NCI-H187 (cell line): ENCODE measurements at places on chromosomes 1 and 21.

DNA sequence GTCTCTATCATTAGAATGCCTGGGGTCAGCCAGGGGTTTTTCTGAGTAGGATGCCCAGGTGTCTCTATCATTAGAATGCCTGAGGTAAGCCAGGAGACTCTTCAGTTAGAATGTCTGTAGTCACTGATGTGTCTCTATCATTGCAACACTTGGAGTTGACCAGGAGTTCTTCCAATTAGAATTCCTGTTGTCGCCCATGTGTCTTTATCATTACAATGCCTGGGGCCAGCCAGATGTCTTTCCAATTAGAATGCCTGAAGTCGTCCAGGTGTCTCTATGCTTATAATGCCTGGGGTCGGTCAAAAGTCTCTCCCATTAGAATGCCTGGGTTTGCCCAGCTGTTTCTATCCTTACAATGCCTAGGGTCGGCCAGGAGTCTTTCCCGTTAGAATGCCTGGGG, 55.8 kb downstream of the RNF187 start:
- no peak for DNase-seq

GRCh38 chr1:6918186-6918924, 133.1 kb downstream of the CAMTA1 start:
- DNase-seq = no peak

GRCh38 chr1:24438423-24438901, 22.9 kb downstream of the NIPAL3 start:
- no peak for DNase-seq

GRCh38 chr1:244186372-244186771, 135.3 kb downstream of the ZBTB18 start:
- DNase-seq = no peak

GRCh38 chr1:177219554-177220458, 49.0 kb downstream of the BRINP2 start:
- DNase-seq = no peak

DNA sequence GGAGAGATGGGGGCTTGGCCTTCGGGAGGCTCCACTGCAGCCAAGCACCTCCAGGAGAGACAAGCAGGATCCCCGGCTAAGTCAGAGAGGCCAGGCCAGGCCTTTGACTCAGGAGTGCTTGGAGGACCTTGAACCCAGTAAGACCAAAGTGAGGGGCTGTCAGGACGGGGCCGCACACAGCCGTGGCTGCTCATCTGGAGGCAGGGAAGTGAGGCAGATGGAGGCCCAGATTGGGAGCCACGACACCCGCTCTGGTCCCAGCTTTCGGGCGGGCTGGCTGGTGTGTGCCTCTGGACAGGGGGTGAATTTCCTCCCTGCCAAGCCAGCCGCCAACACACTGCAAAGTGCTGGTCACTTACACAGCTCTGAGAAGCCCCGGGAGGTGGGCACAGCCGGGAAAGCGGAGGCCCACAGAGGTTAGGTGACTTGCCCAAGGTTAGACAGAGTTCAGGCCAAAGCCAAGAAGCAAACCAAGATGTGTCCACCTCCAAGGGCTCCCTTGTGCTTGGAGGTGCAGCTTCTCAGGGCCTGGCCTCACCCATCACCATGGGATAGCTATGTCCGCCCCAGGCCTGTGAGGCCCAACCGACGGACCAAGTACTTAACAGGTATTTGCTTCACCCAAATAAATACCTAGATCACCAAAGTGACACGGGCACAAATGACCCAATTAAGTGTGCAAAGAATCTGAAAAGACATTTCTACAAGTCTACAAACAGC, 58.3 kb downstream of the CHD5 start:
- DNase-seq = no peak

DNA sequence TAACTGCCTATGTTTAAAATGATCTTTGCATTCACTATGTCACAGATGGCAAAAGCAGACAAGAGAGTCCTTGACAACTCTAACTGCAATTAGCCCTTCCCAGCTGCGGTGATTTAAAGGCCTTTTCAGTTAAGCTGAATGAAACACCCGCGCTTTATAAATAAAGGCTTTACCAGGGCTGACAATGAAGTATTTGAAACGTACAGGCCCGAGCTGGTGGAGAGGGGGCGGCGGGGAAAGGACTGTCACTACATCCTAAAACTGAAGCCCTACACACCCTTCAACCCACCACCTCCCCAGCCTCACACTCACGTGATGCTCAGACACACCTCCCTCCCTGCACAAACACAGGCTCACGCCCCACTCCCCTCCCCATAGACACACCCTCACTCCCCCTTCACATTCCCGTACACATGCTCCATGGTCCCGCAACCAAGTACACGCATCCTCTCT, 45.5 kb downstream of the GRIK3 start:
- peak; percentile 10 for DNase-seq

GRCh38 chr1:209095627-209096595, 487.6 kb upstream of the CAMK1G start:
- DNase-seq = no peak

DNA sequence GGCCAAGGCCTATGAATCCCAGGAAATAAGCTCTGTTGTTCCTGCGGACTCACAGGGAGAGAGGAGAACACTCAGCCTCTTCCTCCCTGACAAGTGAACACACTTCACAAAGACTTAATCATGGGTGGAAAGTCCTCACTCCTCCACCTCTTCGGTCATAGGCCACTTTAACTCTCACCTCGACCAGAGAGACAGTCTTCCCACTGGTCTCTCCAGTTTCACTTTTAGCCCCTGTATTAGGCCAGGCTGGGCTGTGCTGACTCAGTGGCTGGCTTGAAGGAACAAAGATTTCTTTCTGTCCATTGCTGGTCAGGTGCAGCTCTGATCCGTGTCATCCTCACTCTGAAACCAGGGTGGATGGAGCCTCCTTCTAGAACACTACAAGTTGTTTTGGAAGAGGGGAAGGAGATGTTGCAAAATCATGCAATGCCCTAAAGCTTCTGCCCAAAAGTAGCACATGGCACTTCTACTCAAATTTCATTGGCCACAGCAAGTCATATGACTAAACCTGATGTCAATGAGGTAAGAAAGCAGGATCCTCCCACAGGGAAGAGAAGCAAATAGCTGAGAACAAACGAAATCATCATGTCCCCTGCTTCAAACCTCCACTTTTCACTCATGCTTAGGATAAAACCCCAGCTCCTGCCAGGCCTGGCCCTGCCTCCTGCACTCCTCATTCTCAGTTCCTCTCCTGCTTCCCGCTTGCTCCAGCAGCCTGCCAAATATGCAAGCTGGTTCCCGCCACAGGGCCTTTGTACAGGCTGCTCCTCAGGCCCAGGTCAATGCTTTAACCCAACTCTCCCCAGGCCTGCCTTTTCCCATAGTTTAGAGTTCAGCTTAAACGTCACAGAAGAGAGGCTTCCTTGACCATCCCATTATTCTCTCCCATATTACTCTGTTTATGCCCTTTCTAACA, 150.5 kb upstream of the RUNX3 start:
- DNase-seq = no peak

GRCh38 chr1:92096317-92096716, 16.2 kb downstream of the BTBD8 start:
- no peak for DNase-seq

DNA sequence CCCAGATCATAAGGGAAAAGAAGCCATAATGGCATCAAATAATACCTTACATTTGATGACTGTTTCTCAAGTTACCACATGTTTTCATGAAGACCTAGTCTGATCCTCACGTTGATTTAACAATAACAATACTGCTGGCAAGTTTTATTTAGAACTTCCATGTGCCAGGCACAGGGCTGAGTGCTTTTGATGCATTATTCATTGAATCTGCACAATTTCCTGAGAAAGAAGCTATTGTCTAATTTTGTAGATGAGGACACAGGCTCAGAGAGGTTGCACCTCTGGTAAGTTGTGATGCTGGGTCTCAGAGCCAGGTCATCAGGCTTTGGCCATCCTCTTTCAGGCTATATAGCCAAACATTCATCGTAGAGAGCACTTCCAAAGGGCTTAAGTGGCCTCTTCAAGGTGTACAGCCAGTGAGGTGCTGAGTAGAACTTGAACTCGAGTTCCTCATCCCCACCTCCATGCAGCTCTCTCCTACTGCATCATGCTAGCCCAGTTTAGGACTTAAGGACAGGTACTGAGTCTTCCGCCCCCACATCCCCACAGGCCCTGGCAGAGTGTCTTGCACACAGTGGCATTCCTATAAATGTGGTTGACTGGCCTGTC, 8.3 kb upstream of the PEF1 start:
- DNase-seq = no peak

- peak; percentile 20 for DNase-seq
These were observed 1.3 kb downstream of the PCNT start for GRCh38 chr21:46325073-46325912.

DNA sequence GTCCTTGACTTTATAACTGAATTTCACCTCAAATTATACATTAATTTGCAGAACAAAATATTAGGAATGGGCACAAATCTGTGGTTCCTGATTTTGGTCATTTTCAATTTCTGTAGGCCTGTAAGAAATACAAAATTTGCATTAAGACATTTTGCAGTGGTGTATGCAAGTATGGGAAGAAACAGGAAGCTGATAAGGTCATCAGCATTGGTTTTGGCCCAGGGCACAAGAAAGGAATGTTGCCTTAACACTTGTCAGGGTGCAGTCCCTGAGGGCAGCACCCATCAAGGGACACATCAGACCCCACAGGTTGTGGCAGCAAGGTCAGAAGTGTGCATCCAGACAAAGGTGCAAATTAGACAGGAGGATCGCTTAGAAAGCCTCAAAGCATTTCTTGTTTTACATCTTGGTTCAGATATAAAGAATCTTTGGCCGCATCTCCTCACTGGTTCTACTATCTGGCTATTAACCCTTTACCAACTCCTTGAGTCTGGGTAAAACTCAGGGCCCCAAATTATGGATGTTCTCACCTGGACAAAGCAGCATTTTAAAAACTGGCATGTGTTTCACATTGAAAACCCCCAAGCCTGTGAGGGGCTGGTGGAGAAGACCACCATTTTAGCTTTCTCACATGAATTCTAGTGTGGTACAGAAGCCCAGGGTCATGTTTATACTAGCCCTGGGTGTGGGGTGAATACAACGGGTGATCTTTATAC, 182.4 kb downstream of the CDC7 start:
- no peak for DNase-seq

DNA sequence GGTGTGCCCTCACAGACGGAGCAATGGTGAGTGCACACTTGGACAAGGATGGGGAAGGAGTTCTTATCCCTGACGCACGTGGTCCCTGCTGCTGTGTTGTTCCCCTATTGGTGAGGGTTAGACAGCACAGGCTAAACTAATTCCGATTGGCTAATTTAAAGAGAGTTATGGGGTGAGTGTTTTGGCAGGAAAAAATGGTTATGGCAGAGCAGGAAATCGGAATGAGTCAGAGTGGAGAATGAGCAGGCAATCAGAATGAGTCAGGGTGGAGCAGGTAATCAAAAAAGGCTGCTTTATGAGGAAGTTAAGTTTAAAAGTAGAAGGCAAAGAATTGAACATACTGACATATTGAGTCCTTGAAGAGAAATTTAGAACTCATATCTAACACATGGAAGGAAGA, 100.5 kb downstream of the NGF start:
- DNase-seq = no peak

DNA sequence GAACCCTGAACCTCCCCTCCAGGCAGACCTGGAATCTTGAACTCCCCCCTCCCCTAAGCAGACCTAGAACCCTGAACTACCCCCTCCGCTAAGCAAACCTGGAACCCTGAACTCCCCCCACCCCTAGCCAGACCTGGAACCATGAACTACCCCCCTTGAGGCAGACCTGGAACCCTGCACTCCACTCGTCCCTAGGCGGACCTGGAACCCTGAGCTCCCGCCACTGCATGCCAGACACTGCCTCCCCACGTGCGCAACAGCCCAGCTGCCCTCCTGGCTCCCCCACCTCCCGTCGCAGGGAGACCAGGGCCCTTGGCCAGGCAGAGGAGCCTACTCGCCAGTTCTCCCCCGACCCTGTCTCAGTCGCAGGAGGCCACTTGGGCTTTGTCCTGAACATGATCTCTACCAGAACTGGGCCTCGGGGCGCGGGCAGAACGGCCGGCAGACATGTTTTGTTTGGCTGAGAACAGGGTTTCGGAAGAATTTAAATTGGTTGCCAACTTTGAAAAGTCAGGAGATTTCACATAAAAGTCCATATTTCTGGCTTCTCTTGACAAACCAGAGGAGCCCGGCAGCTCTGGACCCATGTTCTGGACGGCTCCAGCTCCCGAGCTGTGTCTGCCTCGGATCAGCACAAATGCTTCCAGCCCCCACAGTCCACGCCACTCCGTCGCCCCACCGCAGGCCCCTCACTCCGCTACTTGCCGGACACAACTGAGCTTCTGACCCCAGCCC, 9.2 kb upstream of the PLEKHG5 start:
- DNase-seq = no peak
